ENCODE measurements at places on chromosomes 1 and 21. TPM values are rescaled to one million over a fixed set of nuclear protein-coding genes. Genes with fewer than 3 reads are reported as not detected.

Gene TNNT2
- 7.3 TPM for total RNA-seq

Gene ERICH3
- total RNA-seq = not detected

Gene ATP13A2
- 61.6 TPM for total RNA-seq

Gene C1orf94
- total RNA-seq = not detected

Gene CDC7
- total RNA-seq = 19.4 TPM

Gene IGSF5
- total RNA-seq = 0.30 TPM

Gene SLC30A7
- 16.1 TPM for total RNA-seq

Gene AKR7A3
- total RNA-seq = 2.8 TPM

Gene SELE
- total RNA-seq = not detected

Gene CELA3A
- not detected for total RNA-seq

Gene SPRR3
- 1.0 TPM for total RNA-seq

Gene PADI2
- total RNA-seq = 0.84 TPM

DNA sequence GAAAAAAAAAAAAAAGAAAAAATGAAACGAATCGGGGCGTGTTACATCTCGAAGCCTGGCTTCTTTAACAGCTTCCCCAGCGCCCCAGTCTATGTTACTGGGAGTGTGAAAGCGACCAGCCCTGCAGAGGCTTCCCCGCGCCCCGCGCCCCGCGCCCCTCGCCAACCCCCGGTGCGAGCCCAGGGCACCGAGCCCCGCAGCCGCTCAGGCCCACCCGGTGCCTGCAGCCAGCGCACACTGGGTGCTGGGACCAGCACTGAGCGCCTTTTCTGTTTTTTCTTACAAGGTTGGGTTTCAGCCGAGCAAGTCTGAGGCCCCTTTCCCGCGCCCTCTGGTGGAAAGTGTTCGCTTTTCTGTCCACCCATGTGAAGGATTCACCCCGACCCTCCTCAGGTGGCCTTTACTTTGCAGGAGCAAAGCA lies 42.1 kb upstream of the ZNF496 start:
- peak; percentile 12 for DNase-seq
- H3K27ac ChIP-seq = no peak overlapping the region
- H3K4me3 ChIP-seq = no peak overlapping the region
- no peaks in the 10 kb centered on the region for H3K27me3 ChIP-seq
- H3K36me3 ChIP-seq = no peaks in the 10 kb centered on the region

GRCh38 chr21:46038871-46039397 lies 57.4 kb downstream of the COL6A1 start:
- DNase-seq = no peak
- H3K36me3 ChIP-seq = no peaks in the 10 kb centered on the region

- no peak for DNase-seq
- H3K36me3 ChIP-seq = no peaks in the 10 kb centered on the region
- H3K4me1 ChIP-seq = no peaks in the 10 kb centered on the region
- no peak overlapping the region for H3K27ac ChIP-seq
Observed at GRCh38 chr1:76335882-76336281, 261.3 kb downstream of the ST6GALNAC3 start.

DNA sequence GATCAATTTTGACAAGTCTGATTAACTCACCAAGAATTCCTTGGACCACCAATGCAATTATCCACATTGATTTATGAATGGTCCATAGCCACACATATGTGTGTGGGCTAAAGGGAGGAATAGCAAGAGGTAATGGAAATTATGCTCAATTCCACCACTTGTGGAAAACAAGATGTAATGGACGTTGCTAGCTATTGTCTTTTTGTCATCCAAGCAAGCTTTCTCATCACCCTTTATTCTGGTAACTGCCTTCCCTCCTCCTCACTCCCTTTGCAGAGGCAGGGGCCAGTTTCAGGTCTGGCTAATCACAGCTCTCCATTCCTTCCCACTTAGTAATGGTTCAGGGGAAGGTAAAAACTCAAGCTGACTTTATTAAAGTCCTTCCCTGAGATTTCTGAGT lies 24.7 kb upstream of the RAB3GAP2 start:
- H3K27me3 ChIP-seq = no peaks in the 10 kb centered on the region
- H3K4me3 ChIP-seq = no peak overlapping the region
- H3K36me3 ChIP-seq = no peaks in the 10 kb centered on the region
- H3K27ac ChIP-seq = no peak overlapping the region
- DNase-seq = no peak
- H3K4me1 ChIP-seq = peaks cover 4% of the 10 kb centered on the region

DNA sequence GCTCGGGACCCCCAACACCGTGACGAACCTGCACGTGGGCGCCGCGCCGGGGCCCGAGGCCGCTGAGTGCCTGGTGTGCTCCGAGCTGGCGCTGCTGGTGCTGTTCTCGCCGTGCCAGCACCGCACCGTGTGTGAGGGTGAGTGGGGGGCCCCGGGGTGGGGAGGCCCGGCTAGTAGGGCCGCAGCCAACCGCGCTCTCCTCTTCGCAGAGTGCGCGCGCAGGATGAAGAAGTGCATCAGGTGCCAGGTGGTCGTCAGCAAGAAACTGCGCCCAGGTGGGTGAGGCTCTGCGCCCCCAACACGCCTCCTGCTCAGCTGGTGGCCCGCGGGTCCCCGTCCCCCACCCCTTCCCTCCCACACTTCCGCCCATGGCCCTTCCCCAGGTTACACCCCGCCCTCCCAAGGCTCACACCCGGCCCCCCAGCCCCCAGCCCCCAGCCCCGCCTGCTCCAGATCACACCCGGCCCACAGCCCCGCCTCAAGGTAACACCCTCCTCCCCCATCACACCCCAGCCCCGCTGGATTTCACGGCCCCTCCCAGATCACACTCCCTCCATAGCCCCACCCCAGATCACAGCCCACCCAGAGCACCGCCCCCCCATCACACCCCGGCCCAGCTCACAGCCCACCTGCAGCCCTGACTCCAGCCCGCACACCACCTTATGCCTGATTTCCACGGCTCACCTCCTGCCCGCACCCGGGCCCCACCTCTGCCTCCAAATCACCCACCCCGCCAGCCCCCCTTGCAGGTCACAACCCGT lies 2.4 kb upstream of the MMP23B start:
- H3K4me3 ChIP-seq = no peak overlapping the region
- no peak for DNase-seq
- H3K27me3 ChIP-seq = no peaks in the 10 kb centered on the region

- no peak overlapping the region for H3K4me3 ChIP-seq
- DNase-seq = no peak
- H3K27me3 ChIP-seq = no peaks in the 10 kb centered on the region
- H3K27ac ChIP-seq = no peak overlapping the region
- no peaks in the 10 kb centered on the region for H3K36me3 ChIP-seq
- peaks cover 9% of the 10 kb centered on the region for H3K4me1 ChIP-seq
Observed at GRCh38 chr1:59046730-59047157, 250.2 kb upstream of the FGGY start.

DNA sequence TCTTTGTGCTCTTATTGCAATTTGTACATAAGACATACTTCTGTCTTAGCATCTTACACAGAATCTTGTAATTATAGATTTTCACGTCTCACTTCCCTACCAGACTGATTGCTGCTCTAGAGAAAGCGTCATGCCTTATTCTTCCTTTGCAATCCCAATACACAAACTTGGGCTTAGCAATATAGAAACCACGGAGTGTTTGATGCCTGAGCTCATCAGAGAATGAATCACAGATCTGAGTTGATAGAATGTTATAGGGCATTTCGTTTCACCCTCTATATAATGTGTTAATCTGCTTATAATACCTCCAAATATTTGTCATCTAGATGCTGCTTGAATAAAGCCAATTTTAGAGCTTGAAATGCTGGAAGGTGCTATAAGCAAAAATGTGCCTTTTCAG lies 6.6 kb downstream of the FMO1 start:
- H3K36me3 ChIP-seq = no peaks in the 10 kb centered on the region
- peaks cover 31% of the 10 kb centered on the region for H3K4me1 ChIP-seq
- DNase-seq = no peak
- no peaks in the 10 kb centered on the region for H3K27me3 ChIP-seq
- peak overlapping the region; percentile 26 for H3K27ac ChIP-seq
- no peak overlapping the region for H3K4me3 ChIP-seq

DNA sequence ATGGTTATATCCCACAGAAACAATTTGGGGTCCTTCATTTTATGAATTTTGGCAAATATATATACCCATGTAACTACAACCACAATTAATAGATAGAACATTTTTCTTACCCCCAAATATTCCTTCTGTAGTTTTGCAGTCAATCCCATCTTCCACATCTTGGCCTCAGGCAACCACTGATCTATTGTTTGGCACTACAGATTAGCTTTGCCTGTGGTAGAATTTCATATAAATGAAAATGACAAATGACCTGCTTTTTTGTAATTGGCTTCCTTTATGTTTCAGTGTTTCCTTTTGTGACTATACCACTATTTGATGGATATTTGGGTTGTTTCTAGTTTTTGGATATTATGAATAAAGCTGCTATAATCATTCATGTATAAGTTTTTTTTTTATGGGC lies 91.5 kb downstream of the MAST2 start:
- DNase-seq = no peak
- no peaks in the 10 kb centered on the region for H3K36me3 ChIP-seq
- no peak overlapping the region for H3K27ac ChIP-seq
- 0 out of 2 replicates have a peak, but pooled peaks cover 11% of the 10 kb centered on the region for H3K4me1 ChIP-seq
- no peaks in the 10 kb centered on the region for H3K27me3 ChIP-seq
- H3K4me3 ChIP-seq = no peak overlapping the region

DNA sequence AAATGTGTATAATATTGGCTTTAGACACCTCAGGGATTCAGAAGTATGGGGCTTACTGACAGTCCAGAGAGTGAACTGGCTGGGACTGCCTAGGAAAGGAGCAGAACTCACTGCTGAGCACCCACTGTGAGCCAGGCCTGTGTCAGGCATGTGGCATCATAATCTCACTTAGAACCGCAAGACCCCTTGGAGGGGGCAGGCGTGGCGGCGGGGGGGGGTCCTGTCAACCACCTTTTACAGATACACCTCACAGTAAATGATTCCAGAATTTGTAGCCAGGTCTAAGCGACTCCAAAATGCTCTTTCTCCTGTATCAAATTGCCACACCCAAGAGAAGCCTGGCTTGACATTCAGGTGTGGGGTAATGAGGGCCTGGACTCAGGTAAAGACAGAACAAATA lies 235.5 kb downstream of the KCNH1 start:
- no peaks in the 10 kb centered on the region for H3K27me3 ChIP-seq
- H3K36me3 ChIP-seq = no peaks in the 10 kb centered on the region
- no peak overlapping the region for H3K4me3 ChIP-seq
- no peak for DNase-seq

GRCh38 chr1:194658090-194658439 lies 1471.7 kb upstream of the B3GALT2 start:
- H3K27me3 ChIP-seq = no peaks in the 10 kb centered on the region
- H3K36me3 ChIP-seq = no peaks in the 10 kb centered on the region
- no peak overlapping the region for H3K27ac ChIP-seq
- H3K4me1 ChIP-seq = no peaks in the 10 kb centered on the region

GRCh38 chr1:162956922-162957321 lies 95.9 kb upstream of the CCDC190 start:
- no peak overlapping the region for H3K4me3 ChIP-seq
- no peak overlapping the region for H3K27ac ChIP-seq

DNA sequence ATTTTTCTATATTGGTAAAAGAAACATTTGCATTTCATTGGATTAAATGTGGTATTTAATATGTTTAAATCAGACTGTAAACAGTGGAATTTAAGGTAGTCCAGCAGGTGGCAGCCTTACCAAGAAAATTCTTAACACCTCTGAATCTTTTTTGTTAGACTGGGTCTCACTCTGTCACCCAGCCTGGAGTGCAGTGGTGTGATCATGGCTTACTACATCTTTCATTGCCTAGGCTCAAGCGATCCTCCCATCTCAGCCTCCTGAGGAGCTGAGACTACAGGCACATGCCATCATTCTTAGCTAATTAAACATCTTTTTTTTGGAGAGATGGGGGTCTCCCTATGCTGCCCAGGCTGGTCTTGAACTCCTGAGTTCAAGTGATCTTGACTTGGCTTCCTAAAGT lies 98.8 kb downstream of the RABGAP1L start:
- no peaks in the 10 kb centered on the region for H3K4me1 ChIP-seq
- no peak overlapping the region for H3K4me3 ChIP-seq
- no peak overlapping the region for H3K27ac ChIP-seq
- no peaks in the 10 kb centered on the region for H3K36me3 ChIP-seq
- no peaks in the 10 kb centered on the region for H3K27me3 ChIP-seq

- H3K4me1 ChIP-seq = peaks cover 61% of the 10 kb centered on the region
- H3K27ac ChIP-seq = no peak overlapping the region
- H3K36me3 ChIP-seq = no peaks in the 10 kb centered on the region
- H3K4me3 ChIP-seq = no peak overlapping the region
Observed at GRCh38 chr1:183730886-183731573, 73.9 kb upstream of the RGL1 start.

DNA sequence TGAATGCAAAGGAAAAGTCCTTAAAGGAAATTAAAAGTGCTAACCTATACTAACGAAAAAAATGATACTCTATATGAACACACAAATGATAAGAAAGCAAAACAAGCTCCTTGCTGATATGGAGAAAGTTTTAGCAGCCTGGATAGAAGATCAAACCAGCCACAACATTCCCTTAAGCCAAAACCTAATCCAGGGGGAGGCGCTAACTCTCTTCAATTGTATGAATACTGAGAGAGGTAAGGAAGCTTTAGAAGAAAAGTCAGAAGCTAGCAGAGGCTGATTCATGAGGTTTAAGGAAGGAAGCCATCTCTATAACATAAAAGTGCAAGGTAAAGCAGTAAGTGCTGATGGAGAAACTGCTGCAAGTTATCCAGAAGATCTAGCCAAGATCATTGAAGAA lies 3.4 kb downstream of the KRTAP23-1 start:
- H3K27ac ChIP-seq = no peak overlapping the region
- no peaks in the 10 kb centered on the region for H3K36me3 ChIP-seq
- H3K27me3 ChIP-seq = no peaks in the 10 kb centered on the region
- no peaks in the 10 kb centered on the region for H3K4me1 ChIP-seq
- DNase-seq = no peak

GRCh38 chr1:150874455-150875196 lies 1.8 kb downstream of the ARNT start:
- H3K36me3 ChIP-seq = no peaks in the 10 kb centered on the region
- no peaks in the 10 kb centered on the region for H3K27me3 ChIP-seq
- peaks cover 12% of the 10 kb centered on the region for H3K4me1 ChIP-seq
- peak overlapping the region; percentile 3 for H3K27ac ChIP-seq
- H3K4me3 ChIP-seq = peak overlapping the region; percentile 83

DNA sequence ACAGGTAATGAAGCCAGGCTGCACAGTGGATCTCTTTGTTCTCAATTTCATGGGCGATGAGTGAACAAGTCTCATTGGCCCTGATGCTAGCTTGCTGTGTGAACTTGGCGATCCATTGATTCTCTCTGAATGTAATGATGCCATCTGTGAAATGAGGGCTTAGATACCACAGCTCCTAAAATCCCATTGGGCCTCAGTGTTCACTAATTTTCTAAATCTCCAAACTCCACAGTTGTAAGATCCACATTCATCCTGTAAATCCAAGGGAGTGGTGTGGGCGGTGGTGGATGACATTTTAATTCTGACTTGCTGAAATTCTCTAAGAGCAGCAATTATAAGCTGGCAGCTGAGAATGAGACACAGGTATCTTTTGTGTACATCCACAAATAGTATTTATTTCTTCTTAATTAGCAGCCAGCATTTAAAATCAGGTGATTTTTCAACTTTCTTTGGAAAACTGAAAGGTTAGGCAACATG lies 9.6 kb upstream of the ACTL8 start:
- no peak overlapping the region for H3K4me3 ChIP-seq
- no peaks in the 10 kb centered on the region for H3K36me3 ChIP-seq
- no peaks in the 10 kb centered on the region for H3K27me3 ChIP-seq
- H3K27ac ChIP-seq = no peak overlapping the region
- no peak for DNase-seq

GRCh38 chr21:33998402-33998801 lies 75.0 kb upstream of the MRPS6 start:
- no peak overlapping the region for H3K4me3 ChIP-seq
- no peaks in the 10 kb centered on the region for H3K36me3 ChIP-seq
- peaks cover 8% of the 10 kb centered on the region for H3K4me1 ChIP-seq
- DNase-seq = no peak

GRCh38 chr1:237786066-237786719 lies 104.5 kb downstream of the ZP4 start:
- no peak for DNase-seq
- H3K36me3 ChIP-seq = no peaks in the 10 kb centered on the region
- H3K4me1 ChIP-seq = no peaks in the 10 kb centered on the region
- H3K4me3 ChIP-seq = no peak overlapping the region
- no peak overlapping the region for H3K27ac ChIP-seq
- no peaks in the 10 kb centered on the region for H3K27me3 ChIP-seq
